ENCODE measurements at places on chromosomes 16 and 17.
A peak's percentile ranks its signal among the peaks of the same experiment; 100 is the strongest.

GRCh38 chr16:81625544-81626153, 153.4 kb upstream of the PLCG2 start:
- DNase-seq: no peak

GRCh38 chr17:47948706-47949196, 7.4 kb downstream of the PNPO start:
- no peak for DNase-seq

DNA sequence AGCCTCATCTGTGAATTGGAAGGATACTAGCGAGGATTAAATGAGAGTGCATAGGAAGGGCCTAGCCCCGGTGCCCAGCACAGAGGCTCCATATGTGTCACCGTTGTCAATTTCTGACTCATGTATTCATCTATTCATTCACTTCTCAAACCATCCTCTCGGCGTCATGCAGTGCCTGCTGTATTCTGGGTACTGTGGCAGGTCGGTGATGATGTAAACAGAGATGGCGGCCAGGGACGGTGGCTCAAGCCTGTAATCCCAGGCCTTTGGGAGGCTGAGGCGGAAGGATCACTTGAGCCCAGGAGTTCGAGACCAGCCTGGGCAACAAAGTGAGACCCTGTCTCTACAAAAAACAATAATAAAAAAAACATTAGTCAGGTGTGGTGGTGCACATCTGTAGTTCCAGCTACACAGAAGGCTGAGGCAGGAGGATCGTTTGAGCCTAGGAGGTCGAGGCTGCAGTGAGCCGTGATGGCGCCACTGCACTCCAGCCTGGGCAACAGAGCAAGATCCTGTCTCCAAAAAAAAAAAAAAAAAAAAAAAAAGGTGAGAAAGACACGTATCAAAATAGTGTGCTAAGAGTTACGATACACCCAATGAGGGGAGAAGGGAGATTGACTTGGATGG, 4.3 kb upstream of the PPP1R1B start:
- DNase-seq: no peak

DNA sequence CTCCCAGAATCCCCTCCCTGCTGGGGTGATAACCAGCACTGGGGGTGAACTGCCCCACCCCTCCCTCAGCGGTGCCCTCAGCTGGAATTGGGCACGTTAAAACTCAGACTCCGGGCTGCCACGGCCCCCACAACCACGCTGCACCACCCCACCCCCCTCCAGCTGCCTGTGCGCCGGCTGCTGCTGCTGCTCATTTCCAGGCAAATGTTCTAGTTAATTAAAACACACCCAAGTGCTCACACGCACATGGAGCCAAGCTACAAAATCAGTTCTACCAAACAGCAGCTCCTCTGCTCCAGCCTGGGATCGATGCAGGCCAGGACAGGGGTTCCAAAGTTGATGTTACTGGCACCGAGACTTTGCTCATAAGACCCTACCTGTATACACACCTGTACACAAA, 180.5 kb downstream of the ZNF423 start:
- DNase-seq: no peak

- DNase-seq: no peak
Observed at GRCh38 chr17:56867948-56868376, 34.0 kb downstream of the DGKE start.

GRCh38 chr16:9412031-9412914, 320.8 kb downstream of the HAPSTR1 start:
- DNase-seq: no peak

GRCh38 chr17:37691807-37692206, 48.6 kb upstream of the DDX52 start:
- no peak for DNase-seq

GRCh38 chr16:57795431-57795878, 6.8 kb downstream of the KIFC3 start:
- DNase-seq: peak; percentile 51

DNA sequence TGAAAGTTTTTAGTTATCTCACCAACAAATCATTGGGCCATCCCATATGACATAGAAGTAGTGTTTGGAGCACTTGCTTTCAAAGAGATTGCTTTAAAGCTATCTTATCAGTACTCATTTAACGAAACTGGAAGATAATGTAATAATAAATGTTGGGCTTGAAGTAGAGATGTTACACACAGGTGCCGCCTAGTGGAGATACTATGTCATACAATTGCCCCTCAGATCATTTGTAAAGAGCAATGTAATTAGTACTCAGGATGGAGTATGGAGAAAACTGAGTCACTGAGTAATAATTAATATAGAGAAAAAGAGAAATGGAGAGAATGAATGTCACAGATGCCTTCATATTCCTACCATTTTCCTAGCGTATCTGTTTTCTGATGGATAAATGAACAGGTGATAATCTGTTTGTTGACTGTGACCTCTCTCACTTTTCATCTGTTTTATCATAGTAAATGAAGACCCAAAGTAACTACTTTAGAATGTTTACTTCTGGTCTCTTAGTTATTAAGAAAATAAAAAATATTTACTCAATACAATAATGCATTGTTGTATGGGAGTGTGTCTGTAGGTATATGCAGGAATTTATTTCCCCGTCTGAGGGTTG, 80.4 kb downstream of the EFCAB5 start:
- peak; percentile 60 for DNase-seq

GRCh38 chr17:49592263-49592662, 16.6 kb downstream of the NXPH3 start:
- DNase-seq: no peak

GRCh38 chr17:80470603-80471002, 5.8 kb downstream of the NPTX1 start:
- DNase-seq: no peak

DNA sequence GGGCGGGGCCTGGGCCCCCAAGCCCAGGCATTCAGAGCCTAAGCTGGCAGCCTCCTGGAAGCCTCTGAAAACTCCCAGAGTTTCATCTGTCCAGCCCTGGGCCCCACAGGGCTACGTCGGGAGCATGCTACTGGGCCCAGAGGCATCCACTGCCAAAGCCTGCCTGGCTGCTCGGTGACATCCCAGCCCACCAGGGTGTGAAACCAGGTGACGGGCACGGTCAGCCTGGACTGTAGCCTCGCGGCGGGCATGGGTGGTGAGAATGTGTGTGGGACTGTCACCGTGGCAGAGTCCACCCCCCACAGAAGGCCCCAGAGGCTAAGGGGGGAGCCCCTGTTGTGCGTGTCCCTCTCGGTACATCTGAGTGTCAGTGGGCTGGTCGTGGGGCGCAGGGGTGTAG, 25.6 kb upstream of the AATK start:
- no peak for DNase-seq

DNA sequence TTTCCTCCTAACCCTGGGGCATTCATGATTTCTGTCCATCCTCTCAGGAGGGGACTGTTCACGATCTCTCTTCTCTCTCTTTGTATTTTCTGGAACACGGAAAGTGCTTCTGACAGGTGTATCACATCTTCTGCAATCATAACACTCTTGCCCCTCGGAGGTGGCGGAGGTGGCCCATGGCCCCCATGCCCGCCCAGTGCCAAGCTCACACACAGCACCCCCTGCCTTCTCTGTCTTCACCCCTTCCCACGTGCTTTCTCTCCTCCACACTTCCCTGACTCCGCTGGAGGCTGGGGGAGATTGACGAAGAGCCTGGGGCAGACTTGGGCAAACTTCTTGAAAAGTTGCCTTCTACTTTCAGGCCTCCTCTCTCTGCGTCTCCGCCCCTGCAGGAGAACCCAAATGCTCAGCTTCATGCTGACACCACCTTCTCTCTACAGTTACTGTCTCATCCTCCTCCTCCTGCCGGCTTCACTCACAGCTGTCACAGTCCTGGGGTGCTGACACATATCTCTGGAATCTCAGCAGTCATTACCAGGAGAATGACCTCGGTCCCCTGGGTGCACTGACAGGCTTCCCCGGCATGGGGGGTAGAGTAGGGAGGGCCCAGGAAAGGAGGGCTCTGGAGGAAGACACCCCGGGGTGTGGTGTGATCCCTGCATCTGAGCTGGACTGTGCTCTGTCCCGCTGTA, 127.1 kb downstream of the ENGASE start:
- DNase-seq: no peak

DNA sequence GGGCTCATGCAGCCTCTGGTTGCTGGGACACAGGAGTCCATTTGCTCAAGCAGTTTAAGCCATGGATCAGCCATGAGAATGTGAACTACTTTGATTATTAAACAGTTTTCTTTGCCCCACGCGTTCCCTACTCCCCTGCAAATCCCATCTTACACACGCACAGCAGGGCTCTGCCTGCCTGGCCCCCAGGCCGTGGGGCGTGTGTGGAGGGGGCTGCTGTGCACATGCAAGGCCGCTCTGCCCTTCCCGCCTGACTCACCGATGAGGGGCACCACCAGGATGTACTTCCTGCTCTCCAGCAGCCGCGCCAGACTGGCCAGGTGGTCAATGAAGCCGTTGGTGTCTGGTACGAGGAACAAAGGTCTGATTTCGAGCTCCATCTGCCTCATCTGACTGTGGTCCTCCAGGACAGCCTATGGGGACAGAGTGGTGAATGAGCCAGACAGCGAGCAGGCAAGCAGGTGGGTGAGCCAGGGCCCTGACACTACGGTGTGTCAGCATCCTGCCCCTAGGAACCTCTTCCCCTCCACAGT, 13.7 kb downstream of the HIC1 start:
- no peak for DNase-seq

DNA sequence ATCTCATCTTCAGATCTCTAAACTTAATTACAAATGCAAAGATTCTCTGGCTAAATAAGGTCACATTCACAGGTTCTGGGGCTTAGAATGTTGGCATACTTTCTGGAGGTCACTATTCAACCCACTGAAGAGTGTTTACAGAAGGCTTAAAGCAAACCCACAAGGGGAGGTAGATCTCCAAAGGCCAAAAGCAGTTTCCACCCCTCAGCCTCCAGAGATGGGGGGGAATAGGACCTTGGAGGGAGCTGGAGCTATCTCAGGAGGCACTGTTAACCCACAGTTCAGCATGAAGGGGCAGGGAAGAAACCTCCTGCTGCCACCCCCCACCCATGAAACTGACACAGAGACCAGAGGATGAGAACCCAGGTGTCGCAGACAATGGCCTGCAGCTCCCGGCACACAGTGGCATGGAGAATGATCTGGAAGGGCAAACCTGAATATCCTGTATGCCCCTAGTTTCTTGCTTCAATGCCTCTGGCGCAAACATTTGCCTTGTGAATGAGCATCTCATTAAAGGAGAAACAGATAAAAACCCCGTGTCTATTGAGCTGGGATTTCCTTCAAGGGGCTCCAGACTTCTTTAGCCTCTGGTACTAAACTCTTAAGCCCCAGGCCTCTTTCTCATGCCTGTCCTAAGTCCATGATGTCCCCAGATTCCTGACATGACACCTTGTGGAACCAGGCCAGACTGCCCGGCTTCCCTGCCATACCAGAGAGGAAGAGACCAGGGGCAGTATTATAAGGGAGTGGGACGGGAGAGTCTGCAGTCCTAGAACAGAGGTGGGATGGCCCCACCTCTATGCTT, 103.1 kb upstream of the CDH5 start:
- no peak for DNase-seq

- DNase-seq: no peak
Observed at GRCh38 chr16:49661465-49662187, 194.3 kb downstream of the ZNF423 start.

GRCh38 chr16:5336941-5337340, 239.3 kb upstream of the EEF2KMT start:
- no peak for DNase-seq

GRCh38 chr17:2932946-2933345, 130.5 kb downstream of the OR1D5 start:
- DNase-seq: no peak

- no peak for DNase-seq
Observed at GRCh38 chr16:53629607-53630312, 73.9 kb downstream of the RPGRIP1L start.

GRCh38 chr17:4766201-4766600, 5.5 kb upstream of the TM4SF5 start:
- DNase-seq: no peak

GRCh38 chr17:42522263-42522790, 13.7 kb upstream of the NAGLU start:
- no peak for DNase-seq

DNA sequence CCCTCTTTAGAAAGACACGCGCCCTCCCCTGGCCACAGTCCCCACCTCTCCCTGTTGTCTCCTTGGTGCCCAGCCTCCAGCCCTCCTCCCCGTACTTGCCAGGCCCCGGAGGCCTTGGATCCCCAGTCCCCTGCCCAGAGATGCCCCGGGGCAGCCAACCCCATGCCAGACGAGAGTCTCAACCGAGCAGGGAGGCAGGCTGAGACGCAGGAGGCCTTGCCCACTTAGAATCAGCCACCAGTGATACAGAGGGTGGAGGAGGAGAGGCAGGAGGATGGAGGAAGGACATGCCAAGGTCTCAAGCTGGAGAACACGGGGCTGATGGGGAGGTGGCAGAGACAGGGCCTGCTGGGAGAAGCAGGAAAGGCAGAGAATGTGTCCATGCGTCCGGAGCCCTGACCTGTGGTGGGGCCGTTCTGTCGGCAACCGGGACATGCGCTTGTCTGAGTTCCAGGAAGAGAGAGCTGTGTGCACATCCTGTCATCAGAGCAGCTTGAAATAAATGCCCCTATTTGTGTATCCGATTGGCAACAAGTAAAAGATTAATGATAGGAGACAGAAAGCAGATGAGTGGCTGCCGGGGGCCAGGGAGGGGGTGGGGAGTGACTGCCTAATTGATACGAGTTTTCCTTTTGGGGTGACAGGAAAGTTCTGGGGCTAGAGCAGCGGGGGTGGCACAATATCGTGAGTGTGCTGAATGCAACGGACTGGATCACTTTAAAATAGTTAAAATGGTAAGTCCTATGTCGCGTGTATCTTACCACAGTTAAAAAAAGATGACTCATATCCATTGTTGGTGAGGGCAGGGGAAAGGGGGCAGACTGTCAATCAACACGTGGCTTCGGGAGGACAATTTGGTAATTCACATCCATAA, 44.7 kb upstream of the MEAK7 start:
- no peak for DNase-seq

DNA sequence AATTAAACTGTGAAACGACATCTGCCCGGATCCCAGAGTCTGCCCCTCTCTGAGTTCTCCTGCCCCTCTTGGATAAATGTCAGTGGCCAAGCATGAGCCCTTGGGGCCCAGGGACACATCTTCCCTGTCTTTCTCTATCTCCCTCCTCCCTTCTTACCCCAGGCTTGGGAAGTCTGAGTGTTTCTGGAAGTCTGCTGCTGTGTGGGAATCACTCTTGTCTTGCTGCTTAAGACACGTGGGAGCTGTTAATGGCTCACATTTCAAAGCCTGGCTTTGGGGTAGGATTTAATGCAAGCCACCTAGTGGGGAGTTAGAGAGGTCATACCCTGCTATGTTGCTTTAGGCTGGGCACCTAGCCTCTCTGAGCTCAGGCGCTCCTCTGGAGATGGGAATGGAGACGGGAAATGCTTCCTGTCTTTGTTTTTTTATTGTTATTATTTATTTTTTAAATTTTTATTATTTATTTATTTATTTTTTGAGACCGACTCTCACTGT, 218.5 kb upstream of the CIBAR2 start:
- DNase-seq: peak; percentile 59

- DNase-seq: no peak
Observed at GRCh38 chr16:81526935-81527334, 82.3 kb downstream of the CMIP start.

GRCh38 chr16:77336637-77337036, 98.2 kb downstream of the ADAMTS18 start:
- DNase-seq: no peak

GRCh38 chr17:34067011-34067410, 188.1 kb upstream of the CCL2 start:
- DNase-seq: no peak

Measured in germinal center (tissue), 1 donor.